Activated CD4-positive, alpha-beta T cell treated with anti-CD3 and anti-CD28 coated beads, Interleukin-2, amount 10 ng/mL, durations not matched to agents 24 days and 14 days (primary cell): ENCODE measurements at places on chromosomes 4 and X.

DNA sequence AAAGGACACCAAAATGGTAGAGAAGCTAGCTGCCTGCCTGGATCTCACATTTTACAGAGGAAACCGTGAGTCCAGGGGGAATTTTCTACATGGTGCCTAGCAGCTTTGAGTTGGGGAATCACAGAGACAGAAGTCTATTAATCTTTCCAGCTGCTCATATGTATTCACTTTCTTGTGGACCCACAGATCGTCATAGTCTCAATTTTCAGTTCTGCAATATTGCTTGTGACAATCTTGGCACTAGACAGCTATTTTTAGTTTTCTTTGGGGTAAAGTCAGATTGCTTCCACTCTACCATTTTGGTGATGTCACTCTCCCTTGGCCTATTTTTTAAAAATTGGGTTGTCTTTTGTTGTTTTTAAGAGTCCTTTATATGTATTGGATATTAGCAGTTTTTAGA, 233.4 kb upstream of the STK26 start:
- DNase-seq = no peak

- DNase-seq = no peak
Measured at GRCh38 chrX:19636980-19637379, 121.7 kb upstream of the MAP3K15 start.

DNA sequence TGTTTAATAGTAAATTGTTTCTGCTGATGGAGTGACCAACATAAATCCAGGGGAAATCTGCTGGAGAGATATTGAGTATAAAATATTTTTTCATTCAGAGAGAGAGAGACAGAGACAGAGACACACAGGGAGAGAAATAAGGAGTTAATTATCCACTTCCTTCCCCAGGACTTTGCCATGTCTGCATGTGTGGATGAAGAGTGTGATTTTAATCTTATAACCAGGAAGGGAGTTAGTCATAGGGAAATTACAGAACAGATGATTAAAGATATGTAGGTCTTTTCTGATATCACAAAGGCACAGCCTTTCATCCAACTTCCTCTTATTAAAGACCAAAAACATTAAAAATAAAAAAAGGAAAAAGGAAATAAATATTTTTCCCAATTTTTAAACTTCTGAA, 526.3 kb downstream of the SPRY1 start:
- DNase-seq = no peak

GRCh38 chr4:83240379-83240875, 44.2 kb downstream of the COQ2 start:
- no peak for DNase-seq

DNA sequence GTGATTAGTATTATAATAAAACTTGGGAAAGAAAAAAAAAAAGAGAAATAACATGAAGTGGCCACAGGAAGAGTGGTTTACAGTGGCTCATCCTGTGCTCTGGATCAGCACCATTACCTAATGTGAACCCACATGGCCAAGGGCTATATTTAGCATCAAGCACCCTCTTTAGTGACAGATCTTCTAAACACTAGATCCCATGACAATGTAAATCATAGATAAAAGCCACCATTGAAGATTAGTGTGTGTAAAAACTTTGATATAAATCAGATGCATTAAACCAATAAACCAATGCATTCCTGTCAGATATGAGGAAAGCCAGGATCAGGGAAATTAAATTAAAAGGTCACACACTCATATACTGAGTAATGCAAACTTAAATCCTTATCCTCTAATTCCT, 400.6 kb upstream of the MAGEB18 start:
- DNase-seq = no peak

GRCh38 chrX:136936183-136936549, 55.6 kb upstream of the RBMX start:
- DNase-seq = no peak

GRCh38 chrX:69179380-69179911, 14.2 kb upstream of the PJA1 start:
- DNase-seq = no peak

DNA sequence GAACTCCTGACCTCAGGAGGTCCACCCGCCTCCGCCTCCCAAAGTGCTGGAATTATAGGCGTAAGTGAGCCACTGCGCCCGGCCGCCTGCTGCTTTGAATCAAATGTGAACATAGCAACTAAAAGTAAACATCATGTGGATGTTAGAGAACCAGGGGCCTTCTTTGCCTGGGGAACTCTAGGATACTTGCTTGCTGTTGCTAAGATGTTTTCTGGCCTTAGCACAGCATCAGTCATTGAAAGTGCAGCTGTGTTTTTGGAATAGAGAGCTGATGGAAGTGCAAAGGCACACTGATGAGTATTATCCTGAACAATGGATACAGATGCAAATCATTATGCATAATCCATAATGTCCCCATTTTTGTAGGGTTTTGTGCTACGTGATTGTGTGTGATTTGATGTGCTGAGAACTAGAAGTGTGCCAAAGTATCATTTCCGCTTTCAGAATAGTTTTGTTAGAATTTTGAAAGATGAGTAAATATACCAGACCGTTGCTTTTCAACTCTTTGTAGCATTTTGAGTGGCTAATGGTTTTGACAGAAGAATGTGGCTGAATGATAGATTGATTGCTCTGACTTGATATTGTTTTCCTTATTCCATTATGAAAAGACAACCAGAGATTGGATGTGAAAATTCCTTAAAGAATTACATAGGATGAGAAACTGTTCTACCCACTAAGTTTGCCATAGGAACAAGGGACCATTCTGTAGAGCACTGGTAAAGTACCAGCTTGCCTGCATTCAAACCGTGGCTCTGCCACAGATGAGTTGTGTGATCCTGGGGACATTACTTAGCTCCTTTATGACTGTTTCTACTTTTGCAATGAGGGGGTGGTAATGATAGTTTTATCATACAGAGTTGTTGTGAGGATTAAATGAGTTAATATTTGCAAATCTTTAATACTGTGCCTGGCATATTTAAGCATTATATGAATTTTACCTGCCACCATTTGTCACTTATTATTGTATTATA, 74.7 kb downstream of the REPS2 start:
- no peak for DNase-seq

DNA sequence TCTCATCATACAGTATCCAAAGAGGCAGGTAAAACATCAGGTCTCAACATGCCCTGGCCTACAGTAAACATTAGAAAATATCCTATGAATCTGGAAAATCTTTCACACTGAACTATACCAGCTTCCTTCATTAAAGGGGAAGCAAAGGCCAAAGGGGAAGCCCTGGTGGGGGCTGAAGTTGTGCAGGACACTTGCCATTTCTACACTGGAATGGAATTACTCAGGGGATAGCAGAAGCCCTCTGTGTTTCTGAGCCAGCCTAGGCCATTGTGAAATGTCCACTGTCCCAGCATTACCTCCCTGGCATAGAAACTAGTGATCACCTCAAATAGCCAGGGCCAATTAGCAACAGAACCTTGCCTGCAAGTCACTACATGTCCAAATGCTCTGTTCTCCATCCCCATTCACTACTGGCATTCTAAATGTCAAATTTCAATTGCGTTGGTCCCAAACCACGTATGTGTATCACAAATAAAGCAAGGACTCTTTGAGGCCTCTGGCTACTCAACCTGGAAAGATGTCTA, 429.9 kb downstream of the AFF2 start:
- DNase-seq = no peak

DNA sequence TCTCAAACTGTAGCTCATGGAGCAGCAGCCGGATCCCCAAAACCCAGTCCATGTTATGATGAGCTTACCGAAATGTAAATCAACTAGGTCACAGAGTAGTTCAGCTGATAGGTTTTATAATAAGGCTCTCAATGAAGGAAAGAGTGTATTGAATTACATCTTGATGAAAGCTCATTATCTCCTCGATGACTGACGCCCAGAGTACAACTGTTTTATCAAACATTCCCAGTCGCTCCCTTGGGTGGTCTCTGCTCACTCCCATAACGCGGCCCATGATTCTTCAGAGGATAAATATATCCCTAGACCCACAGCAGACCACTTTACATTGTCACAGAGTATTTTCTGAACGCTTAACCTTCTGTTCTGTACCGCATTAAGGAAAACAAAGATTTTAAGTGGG, 452.3 kb upstream of the GALNT7 start:
- DNase-seq = no peak

DNA sequence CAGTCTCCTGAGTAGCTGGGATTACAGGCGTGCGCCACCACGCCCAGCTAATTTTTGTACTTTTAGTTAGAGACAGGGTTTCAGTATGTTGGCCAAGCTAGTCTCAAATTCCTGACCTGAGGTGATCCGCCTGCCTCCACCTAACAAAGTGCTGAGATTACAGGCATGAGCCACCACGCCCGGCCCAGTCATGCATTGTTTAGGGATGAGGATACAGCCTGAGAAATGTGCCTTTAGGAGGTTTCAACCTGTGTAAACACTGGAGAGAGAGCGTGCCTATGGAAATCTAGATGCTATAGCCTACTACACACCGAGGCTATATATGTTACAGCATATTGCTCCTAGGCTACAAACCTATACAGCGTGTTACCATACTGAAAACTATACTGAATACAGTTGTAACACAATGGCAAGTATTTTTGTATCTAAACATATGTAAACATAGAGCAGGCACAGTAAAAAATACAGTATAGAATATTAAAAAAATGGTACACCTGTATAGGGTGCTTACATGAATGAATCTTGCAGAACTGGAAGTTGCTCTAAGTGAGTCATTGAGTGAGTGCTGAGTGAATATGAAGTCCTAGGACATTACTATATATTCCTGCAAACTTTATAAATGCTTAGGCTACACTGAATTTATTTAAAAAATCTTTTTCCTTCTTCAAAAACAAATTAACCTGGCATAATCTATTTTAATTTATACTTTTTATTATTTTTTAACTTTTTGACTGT, 588.2 kb upstream of the ADGRL3 start:
- no peak for DNase-seq

GRCh38 chrX:110036162-110037033, 33.5 kb downstream of the TMEM164 start:
- DNase-seq = no peak

GRCh38 chr4:73978886-73979285, 2.9 kb downstream of the PF4 start:
- DNase-seq = no peak

DNA sequence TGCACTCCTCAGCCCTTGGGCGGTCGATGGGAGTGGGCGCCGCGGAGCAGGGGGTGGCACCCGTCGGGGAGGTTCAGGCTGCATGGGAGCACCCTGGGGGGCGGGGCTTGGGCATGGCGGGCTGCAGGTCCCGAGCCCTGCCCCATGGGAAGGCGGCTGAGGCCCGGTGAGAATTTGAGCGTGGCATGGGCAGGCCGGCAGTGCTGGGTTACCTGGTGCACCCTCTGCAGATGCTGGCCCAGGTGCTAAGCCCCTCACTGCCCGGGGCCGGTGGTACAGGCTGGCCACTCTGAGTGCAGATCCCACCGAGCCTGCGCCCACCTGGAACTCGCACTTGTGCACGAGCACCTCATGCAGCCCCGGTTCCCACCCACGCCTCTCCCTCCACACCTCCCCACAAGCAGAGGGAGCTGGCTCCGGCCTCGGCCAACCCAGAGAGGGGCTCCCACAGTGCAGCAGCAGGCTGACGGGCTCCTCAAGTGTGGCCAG, 556.3 kb downstream of the GALNTL6 start:
- DNase-seq = no peak

- DNase-seq = no peak
Measured at GRCh38 chr4:76016393-76016792, 6.9 kb downstream of the CXCL10 start.

- no peak for DNase-seq
Measured at GRCh38 chr4:40747207-40747835, 2.4 kb upstream of the NSUN7 start.

DNA sequence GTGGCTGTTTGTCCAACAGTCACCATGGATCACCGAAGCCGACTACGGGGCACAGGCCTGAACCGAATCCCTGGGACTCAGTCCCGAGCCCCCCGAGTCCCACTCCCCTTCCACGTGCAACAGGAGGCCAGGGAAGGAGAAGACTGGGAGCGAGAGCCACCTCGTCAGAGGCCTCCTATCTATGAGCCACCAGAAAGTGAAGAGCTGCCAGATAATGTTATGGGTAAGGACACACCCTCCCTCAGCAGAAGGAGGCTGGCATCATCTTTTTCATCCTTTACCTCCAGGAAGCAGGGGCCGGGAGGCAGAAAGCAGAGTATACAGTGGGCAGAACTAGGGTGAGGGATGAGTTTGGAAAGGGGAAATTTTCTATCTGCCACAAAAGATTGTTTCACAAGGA, 2.8 kb upstream of the PRDX4 start:
- DNase-seq = no peak

GRCh38 chr4:122156819-122157218, 4.7 kb downstream of the BLTP1 start:
- no peak for DNase-seq
